NCI-H1436 treated with DMSO at 0.1 percent for 48 hours (cell line): ENCODE measurements at places on chromosomes 6 and 20.

DNA sequence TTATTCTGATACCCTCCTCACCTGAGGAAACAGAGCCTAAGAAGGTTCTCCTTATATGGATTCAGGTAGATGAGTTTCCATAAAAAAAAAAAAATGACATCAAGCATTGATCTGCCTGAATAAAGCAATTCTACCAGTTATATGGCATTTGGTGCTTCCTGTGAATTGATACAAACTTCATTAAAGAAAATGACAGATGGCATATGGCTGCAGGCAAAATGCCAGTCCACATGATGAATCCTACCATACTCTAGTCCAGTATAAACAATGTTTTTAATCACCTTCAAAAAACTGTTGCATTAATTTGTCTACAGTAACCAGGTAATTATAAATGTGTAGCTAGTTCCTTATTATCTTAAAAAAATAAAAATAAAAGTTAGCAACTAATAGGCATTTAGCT is 559.2 kb upstream of the FLRT3 start:
- DNase-seq = no peak

DNA sequence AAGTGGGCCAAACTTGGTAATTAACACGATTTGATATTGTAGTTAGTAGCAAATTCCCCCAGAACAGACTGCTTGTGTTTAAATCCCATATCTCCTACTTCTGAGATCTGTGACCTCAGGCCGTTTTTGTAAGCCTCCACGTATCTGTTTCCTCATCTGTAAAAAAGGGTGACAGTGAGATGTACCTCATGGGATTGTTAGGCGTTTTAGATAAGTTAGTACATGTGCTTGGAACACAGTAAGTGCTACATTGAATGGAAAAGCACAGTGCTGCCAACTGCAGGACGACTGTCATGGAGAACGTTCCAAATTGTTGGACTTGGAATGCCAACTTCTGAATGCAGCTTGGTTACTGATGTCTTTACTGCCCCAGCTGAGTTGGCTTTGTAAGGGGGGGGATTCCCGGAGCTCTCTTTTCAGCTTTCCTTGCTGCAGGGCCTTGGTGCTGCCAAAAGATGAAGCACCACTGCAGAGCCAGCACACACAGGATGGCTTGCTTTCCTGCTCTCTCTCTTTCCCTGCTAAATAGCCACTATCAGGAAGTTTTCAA is 108.6 kb downstream of the OPN5 start:
- DNase-seq = no peak

GRCh38 chr6:42337985-42338743 is 113.6 kb downstream of the TRERF1 start:
- DNase-seq = no peak

DNA sequence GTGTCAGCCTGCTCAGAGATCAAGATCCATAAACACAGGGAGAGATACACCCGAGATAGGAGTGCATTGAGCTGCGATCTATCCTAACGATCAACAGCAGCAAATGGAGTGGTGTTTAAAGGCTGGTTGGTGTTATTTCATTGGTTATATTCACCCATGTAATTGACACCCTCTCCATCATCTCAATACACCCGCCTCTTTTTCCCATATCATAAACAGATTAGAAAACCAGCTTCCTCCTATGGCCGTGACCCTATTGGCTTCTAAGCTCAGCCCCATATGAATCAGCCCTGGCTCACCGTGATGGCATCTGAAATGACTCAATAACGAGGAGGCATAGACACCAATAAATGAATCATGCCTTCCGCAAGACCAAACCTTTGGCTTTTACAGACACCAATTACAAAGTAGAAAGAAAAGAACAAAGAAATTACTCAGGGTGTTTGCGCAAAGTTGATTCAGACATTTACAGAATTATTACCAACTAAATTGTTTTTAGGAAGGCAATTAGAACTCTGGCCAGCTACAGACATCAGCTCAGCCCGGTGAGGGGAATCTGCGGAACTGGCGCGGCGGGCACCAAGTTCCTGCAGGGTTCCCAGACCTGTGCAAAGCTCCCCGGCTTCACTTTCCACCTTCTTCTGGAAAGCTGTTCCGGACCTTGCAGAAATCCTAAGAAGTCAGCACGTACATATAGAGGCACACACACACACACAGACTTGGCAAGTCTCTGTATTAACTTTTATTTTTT is 11.5 kb downstream of the PMEPA1 start:
- no peak for DNase-seq

DNA sequence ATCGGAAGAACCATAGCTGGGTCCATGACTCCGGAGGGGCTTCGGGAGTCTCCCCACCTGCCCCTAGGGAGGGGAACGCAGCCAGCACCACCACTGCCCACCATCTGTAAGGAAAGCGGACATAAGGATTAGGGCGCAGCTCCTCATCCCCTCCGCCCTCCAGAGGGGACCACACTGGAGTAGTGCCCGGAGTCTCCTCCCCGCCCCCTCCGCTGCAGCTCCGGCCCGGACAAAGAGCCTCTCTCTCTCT is 628 bp downstream of the SLC35B2 start:
- no peak for DNase-seq

DNA sequence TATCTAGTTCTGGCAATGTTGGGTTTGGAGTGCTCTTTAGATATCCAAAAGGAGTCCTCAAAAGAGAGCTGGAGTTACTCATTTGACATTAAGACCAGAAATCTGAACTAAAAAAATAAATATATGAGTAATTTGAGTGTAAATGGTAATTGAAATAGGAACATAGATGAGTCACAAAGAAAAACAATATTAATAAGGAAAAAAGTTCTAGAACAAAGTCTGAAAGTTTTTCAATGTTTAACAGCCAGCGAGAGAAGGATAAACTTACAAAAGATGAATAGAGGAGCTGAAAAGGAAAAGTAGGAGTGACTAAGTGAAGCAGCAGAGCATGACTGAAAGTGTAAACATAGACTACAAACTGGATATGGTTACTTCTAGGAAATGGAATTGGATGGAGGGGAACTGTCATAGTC is 46.8 kb downstream of the EPM2A start:
- DNase-seq = no peak

DNA sequence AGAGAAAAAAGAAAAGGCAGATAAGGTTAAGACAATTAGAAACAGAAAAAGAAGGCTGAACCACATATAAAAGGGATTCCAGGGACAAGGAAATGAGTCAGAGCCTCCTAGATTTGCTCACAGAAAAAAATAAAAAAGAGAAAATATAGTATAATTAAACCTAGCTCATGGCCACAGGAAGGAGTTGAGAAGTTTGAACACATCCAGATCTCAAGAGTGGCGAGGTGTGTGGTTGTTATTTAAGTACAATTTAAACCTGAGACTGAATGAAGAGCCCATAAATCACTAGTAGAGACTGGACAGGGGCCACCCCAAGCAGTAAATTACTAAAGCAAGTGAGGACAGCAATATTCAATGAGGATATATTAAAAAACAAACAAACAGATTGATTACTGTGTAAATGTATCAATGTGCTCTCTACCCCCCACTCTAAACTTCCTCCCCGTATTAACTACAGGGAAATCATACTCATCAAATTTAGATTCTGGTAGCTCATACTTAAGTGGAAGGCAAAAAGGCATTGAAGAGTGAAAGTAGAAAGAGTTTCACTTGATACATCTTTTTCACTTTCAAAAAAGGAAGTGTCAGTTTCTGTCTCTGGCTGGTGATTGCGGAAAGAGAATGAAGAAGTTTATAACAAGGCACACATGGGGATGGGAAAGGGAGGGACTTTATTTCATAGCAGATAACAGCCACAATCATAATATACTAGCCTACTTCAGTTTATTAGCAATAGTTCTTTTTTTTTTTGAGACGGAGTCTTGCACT is 49.3 kb upstream of the SCAF8 start:
- DNase-seq = no peak

DNA sequence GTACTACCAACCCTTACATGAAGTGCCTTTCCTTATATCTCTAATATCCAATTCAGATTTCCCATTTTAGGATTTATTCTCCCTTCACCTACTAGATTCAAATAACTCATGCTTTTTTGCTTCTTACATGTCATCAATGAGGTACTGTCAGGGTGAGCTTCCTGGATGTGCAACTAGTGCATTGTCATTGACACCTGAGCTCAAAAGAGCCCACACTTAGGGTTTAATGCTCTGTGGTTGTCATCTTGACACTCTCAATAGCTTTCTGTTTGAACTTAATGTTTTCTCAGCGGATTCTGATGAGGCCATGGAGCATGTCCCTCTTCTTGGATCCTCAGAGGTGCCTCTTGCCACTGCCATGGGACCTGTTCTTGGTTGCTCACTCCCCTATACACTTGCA is 1033.3 kb upstream of the EYS start:
- no peak for DNase-seq

GRCh38 chr20:37764333-37764935 is 70.6 kb downstream of the CTNNBL1 start:
- no peak for DNase-seq

- no peak for DNase-seq
Measured at GRCh38 chr6:137904822-137905617, 38.0 kb downstream of the TNFAIP3 start.

- no peak for DNase-seq
Measured at GRCh38 chr6:6565069-6565468, 23.5 kb upstream of the LY86 start.
